ENCODE measurements at places on chromosomes 2 and 18. TPM values are rescaled to one million over a fixed set of nuclear protein-coding genes. Genes with fewer than 3 reads are reported as not detected.

Gene FSHR
- not detected for total RNA-seq

Gene GTF2A1L
- total RNA-seq, result not detected

Gene GALNT5
- total RNA-seq, result 3.1 TPM

Gene SUCLG1
- total RNA-seq, result 64.3 TPM

Gene PLB1
- 1.4 TPM for total RNA-seq

Gene CCDC141
- total RNA-seq, result not detected

Gene TUBA3E
- total RNA-seq, result not detected

Gene RBBP8
- 127 TPM for total RNA-seq

Gene AGXT
- not detected for total RNA-seq

Gene DYNAP
- total RNA-seq, result not detected

Gene SPP2
- not detected for total RNA-seq

Gene TIGD1
- 1.9 TPM for total RNA-seq

Gene RPL31
- total RNA-seq, result 1,637 TPM

Gene CFAP221
- not detected for total RNA-seq

Gene TBR1
- not detected for total RNA-seq

Gene PARD6G
- total RNA-seq, result 32.2 TPM

Gene FAM124B
- not detected for total RNA-seq

Gene AP1S3
- 19.0 TPM for total RNA-seq

Gene UGT1A10
- total RNA-seq, result not detected

Gene PROM2
- 5.9 TPM for total RNA-seq

All from hair follicular keratinocyte (primary cell).